ENCODE measurements at places on chromosomes 7 and 10. TPM values are rescaled to one million over a fixed set of nuclear protein-coding genes. Genes with fewer than 3 reads are reported as not detected.

GRCh38 chr10:101256387-101256786 lies 27.1 kb upstream of the LBX1 start:
- H3K27ac ChIP-seq: no peak overlapping the region
- H3K36me3 ChIP-seq: no peaks in the 10 kb centered on the region
- no peaks in the 10 kb centered on the region for H3K4me1 ChIP-seq
- no peak for DNase-seq
- no peak overlapping the region for H3K4me3 ChIP-seq
- peaks cover 29% of the 10 kb centered on the region for H3K27me3 ChIP-seq

GRCh38 chr10:89745903-89746302 lies 44.5 kb downstream of the KIF20B start:
- H3K4me3 ChIP-seq: no peak overlapping the region
- DNase-seq: no peak
- no peaks in the 10 kb centered on the region for H3K36me3 ChIP-seq
- no peaks in the 10 kb centered on the region for H3K27me3 ChIP-seq
- 0 out of 2 replicates have a peak, but pooled peaks cover 7% of the 10 kb centered on the region for H3K4me1 ChIP-seq

Gene NMT2
- total RNA-seq: 28.6 TPM

DNA sequence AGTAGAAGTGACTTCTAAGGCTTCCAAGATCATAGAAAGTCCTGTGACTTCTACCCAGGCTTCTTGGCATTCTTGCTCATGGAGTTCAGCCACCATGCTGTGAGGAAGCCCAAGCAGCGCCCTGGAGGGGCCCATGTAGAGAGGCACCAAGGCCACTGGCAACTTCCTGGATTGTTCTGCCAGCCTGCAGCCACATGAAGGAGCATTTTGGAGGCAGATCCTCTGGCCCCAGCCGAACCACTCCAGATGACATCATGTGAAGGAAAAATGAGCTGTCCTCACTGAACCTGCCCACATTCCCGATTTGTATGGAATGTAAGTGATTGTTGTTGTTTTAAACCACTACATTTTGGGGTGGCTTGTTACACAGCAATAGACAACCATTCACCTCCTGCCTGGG lies 51.5 kb upstream of the MNX1 start:
- no peak for DNase-seq
- H3K27me3 ChIP-seq: peaks cover 10% of the 10 kb centered on the region
- H3K4me3 ChIP-seq: no peak overlapping the region
- H3K4me1 ChIP-seq: no peaks in the 10 kb centered on the region

DNA sequence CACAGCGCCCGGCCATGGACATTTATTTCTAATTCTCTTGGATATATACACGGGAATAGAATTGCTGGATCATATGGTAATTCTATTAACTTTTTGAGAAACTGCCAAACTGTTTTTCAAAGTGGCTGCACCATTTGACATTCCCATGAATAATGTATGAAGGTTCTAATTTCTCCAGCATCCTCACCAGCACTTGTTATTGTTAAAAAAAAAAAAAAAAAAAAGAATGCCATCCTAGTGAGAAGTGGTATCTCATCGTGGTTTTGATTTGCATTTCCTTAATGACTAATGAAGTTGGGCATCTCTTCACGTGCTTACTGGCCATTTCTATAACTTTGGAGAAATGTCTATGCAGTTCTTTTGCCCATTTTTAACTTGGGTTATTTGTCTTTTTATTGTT lies 13.5 kb downstream of the CNNM2 start:
- no peaks in the 10 kb centered on the region for H3K4me1 ChIP-seq
- H3K36me3 ChIP-seq: no peaks in the 10 kb centered on the region
- no peak overlapping the region for H3K27ac ChIP-seq
- no peak for DNase-seq
- H3K4me3 ChIP-seq: no peak overlapping the region

Gene MYPN
- 14.5 TPM for total RNA-seq

Gene PRSS37
- not detected for total RNA-seq
